Progenitor cell of endocrine pancreas (in vitro differentiated cells): ENCODE measurements at places on chromosomes 4 and X. TPM values are rescaled to one million over a fixed set of nuclear protein-coding genes. Genes with fewer than 3 reads are reported as not detected.

GRCh38 chr4:120673696-120674095, 248.8 kb downstream of the PRDM5 start:
- DNase-seq: no peak

DNA sequence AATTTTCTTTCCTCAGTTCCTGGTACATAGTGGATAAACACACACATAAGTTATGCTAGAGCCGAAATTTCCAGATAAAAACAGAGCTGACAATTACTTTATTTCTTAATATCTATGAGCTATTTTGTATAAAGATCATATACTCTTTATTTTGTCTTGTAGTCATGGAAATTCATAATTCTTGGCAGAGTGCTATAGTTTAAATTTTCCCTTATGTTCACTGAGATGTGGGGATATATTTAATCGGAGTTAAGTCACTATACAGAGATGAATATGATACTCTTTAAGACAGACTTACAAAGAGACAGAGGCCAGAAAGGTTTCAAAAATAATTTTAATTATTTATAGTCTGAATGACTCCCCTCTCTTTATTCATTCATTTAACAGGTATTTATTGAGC, 89.7 kb downstream of the PPEF1 start:
- no peak for DNase-seq

- DNase-seq: no peak
Measured at GRCh38 chr4:42995343-42995944, 102.9 kb downstream of the GRXCR1 start.

DNA sequence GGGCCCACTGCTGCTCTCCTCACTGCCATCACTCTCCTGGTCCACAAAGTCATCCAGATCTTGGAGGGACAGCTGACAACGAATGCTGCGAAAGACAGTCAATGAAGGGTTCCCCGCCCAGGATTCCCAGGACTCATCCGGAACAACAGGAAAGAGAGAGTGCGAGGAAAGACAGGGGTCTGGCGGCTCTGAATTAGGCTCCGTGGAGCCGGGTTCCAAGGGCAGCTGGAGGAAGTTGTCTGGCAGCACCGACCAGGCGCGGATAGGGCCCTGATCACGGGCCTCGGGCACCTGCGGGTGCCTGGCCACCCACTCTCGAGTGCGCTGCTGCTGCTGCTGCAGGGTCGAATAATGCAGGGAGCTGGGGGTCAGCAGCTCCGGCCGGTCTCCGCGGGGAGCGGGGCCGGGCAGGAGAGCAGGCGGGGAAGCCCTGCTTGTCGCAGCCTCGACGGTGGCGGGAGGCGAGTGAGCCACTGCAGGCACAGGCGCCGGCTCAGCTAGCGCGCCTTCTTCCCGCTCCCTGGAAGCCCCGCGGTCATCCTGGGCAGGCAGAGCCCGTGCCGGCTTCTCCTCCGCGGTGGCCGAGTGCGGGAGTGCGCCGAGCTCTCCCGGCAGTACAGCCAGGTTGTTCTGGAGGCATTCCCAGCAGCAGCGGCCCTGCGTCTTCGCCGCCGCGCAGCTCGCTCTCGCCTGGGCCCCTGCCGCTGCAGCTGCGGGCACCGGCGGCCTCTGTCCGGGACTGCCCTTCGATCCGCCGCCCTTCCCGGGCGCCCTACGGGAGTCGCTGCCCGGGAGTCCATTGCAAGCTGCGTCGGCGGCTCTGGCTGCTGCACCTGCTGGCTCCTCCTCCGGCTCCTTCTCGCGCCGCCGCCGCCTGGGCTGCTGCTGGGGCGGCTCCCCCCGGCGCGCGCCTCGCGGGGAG, 1.1 kb downstream of the SOWAHB start:
- peak; percentile 40 for DNase-seq

GRCh38 chrX:29870608-29871007, 344.8 kb upstream of the MAGEB2 start:
- DNase-seq: no peak

Gene ADAMTS3
- 0.89 and 1.2 TPM in 2 replicates for total RNA-seq

DNA sequence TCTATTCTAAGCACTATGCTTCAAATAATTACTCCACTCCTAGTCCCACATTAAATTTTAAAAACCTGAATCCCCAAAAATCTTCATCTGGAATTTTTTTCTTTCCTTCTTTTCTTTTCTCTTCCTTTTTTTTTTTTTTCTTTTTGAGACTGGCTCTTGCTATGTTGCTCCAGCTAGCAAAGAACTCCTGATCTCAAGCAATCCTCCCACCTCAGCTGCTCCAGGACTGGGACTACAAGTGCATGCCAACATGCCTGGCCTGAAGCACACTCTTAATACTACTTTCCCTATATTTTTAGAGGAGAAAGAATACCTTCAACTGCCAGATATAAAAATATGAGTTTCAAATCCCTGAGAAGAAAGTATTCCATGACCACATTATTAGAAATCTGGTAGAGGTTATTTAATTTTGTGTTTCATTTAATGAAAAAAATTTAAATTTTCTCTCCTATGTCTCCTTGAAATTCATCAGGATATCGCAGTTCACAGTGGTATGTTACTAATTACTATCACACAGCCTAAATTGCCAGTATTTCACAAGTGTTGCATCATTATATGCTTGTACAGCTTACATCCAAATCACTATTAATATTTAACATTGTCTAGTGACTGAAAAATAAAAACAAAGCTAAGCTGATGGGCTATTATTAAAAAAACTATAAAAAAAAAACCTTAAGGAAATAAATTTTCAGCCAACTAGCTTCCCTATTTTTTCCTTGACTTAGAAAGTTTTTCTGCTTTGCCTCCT, 227.8 kb downstream of the NAF1 start:
- DNase-seq: no peak

DNA sequence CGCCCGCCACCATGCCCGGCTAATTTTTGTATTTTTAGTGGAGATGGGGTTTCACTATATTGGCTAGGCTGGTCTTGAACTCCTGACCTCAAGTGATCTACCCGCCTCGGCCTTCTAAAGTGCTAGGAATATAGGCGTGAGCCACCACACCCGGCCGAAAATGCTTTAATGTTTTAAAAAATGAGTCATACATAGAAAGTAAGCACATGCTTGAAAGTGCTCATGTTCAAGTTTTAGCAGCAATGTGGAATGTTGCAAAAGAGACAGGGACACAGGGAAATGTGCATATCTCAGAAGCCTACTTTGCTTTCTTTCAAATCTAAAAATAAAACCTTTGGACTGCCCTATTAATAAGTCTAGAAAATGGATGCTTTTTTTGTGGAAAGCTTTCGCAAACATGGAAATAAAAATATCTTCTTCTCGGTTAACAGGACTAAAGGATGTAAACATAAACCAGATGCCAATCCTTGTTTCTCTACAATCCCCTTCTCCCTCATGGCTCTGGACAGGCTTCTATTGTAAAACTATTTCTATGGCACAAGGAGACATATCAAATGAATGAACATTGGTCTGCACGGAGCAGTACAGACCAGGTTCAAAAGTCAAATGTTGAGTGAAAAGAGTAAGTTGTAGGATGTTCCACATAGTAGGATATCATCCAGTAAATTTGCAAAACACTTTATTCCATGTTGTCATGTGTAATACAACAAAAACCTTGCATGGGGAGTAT, 15.0 kb downstream of the MECP2 start:
- DNase-seq: no peak

- DNase-seq: no peak
Measured at GRCh38 chr4:22072240-22072639, 123.7 kb upstream of the KCNIP4 start.

- DNase-seq: no peak
Measured at GRCh38 chr4:126267689-126268088, 952.9 kb downstream of the FAT4 start.
